ENCODE measurements at places on chromosomes 3 and 15. TPM values are rescaled to one million over a fixed set of nuclear protein-coding genes. Genes with fewer than 3 reads are reported as not detected.

DNA sequence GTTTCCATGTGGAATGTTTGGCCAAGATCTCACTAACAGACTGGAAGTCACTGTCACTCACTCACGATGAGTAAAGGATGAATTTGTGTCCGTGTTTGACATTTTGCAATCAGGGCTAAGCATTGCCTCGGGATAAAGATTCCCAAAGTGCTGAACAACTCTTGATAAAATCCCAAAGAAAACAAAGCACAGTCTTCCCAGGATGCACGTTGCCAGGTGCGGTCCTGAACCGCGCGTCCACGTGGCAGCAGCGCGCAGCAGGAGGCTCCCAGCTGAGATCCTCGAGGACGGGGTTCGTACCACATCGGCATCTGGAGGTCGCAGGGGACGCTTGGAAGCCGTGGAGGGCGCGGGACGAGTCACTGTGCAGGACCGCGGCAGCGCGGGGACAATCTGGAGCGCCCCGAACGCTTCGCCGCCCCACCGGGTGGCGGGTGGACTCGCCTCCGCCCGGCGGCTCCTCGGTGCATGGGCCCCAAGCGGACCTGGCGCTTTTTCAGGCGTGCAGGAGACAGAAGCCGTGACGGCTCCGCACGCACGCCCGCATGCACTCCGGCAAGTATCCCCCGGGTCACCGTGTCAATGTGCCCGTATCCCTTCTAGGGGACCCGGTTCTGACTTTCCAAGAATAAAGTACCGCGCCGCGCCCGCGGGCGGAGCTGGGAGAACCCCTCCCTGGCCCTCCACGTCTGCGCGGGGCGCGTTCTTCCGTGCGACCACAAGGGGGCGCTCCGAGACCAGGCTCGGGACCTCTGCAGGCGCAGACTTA lies 17.7 kb downstream of the CPN2 start:
- no peak for DNase-seq

PPP1R14D gene
- polyA plus RNA-seq, result not detected

GRCh38 chr3:197576838-197577237 lies 21.1 kb upstream of the BDH1 start:
- DNase-seq, result no peak

GRCh38 chr3:129867506-129868124 lies 25.9 kb downstream of the TMCC1 start:
- no peak for DNase-seq

GRCh38 chr15:89799011-89799911 lies 15.4 kb downstream of the ANPEP start:
- DNase-seq, result no peak

IQCH gene
- 1.5 TPM for polyA plus RNA-seq

DNA sequence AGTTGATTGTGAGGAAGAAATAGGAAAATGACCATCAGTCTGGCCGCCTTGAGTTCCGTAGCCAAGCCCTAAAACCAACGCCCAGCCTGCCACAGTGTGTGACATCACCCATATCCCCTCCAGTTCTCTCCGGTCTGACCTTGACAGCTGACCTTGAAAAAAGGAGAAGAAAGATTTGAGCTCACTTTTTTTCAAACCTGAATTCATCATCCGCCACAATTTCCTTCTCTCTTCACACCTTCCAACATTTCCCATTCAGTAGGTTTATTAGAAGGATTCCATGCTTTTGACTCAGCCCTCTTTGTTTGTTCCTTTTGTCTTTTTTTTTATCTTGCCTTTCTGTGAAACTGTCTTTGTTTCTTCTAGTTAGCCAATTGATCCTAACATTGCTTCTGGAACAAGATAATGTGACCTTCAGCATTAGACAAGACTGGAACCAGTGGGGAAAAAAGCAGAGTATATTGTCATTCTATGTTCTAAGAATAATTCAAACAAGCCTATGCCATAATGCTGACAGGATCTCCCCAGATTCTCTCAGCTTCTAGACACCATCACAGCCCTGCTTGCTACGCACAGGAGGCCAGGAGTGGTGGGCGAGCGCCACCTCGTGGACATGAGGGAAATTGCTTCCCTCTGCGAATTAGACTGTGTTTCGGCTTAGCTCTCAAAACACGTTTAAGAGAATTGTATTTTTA lies 283.1 kb downstream of the FGF12 start:
- DNase-seq, result no peak

GRCh38 chr3:190738636-190739155 lies 123.8 kb downstream of the GMNC start:
- DNase-seq, result no peak

GRCh38 chr3:122310361-122310760 lies 14.7 kb upstream of the CSTA start:
- no peak for DNase-seq

Measured in BJ (cell line).